ENCODE measurements at places on chromosomes 5 and 9. TPM values are rescaled to one million over a fixed set of nuclear protein-coding genes. Genes with fewer than 3 reads are reported as not detected.

Gene NUTM2G
- not detected for total RNA-seq

Gene LRRTM2
- 1.2 TPM for total RNA-seq

Gene XPA
- total RNA-seq: 5.9 TPM

Gene RGS14
- 28.1 TPM for total RNA-seq

Gene TBCA
- 211 TPM for total RNA-seq

Gene INSL4
- total RNA-seq: not detected

Gene DND1
- total RNA-seq: 0.37 TPM

Gene TRIM14
- 17.8 TPM for total RNA-seq

Gene IRX4
- total RNA-seq: not detected

Gene ADAMTS6
- 1.7 TPM for total RNA-seq

Gene SPOCK1
- total RNA-seq: 5.9 TPM

Gene BHMT
- not detected for total RNA-seq

Gene GHR
- 1.3 TPM for total RNA-seq

Gene PCDHGC4
- total RNA-seq: 0.10 TPM

Gene FAM221B
- not detected for total RNA-seq

Gene MAMDC2
- not detected for total RNA-seq

Gene NUP188
- total RNA-seq: 37.0 TPM

Gene NR5A1
- not detected for total RNA-seq

Gene IRF1
- total RNA-seq: 14.3 TPM

Gene DBH
- not detected for total RNA-seq

Gene ALG2
- total RNA-seq: 56.6 TPM

Gene SLC6A3
- total RNA-seq: not detected

Gene BARX1
- total RNA-seq: not detected

Gene SPRY4
- 3.9 TPM for total RNA-seq

Gene FGF10
- total RNA-seq: not detected

Gene PGM5
- 3.0 TPM for total RNA-seq

Gene SPINK7
- total RNA-seq: not detected

Gene SHOC1
- 1.5 TPM for total RNA-seq

Gene RAB14
- 30.7 TPM for total RNA-seq
